ENCODE measurements at places on chromosomes 3 and 15.
A peak's percentile ranks its signal among the peaks of the same experiment; 100 is the strongest.

DNA sequence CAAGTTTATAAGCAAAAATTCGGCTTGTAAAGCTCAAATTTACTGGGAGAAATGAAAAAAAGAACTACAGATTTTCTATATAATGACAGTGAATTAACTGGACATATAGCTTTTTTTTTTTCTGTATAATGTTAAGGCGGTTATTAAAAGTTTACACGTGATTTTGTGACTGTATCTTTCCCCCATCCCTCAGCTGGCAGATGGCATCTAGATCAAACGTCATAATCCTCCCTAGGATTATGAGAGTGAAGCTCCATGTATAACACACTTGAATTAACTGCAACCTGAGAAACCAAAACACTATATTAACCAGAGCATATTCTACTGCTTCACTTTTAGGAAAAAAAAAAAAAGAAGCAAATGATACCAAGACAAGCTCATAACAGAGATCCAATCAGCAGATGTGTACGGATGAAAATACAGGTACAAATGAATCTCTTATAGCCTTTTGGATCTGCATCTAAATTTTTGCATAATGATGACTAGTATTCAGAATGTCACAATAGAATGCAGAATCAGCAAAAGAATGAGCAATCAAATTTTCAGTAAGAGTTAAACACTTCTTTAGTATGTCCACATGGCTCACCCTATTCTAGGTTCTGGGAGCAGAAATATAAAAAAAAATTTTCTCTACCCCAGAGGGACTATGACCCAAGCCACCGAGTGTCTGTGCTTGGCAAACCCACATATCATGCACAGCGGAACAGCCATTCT is 12.4 kb downstream of the MOBP start:
- DNase-seq: no peak

GRCh38 chr15:33113666-33114373 is 80.7 kb downstream of the FMN1 start:
- DNase-seq: no peak

DNA sequence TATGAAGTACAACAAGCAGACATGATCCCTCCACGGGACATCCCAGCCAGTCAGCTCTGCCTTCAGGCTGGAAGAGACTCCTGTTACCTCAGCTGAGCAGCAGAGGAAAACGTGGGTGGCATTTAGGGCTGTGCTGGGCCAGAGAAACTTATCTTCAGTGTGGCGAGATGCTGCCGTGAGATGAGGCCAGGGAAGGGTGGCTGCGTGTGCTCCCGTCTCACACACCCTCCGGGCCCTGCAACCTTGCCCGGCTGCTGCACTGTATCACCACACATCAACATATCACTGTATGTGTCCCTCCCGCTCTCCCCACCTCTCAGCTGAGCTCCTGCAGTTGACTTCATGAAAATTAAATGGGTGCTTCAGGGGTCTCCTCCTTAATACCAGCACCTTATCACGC is 23.4 kb downstream of the BMF start:
- no peak for DNase-seq

DNA sequence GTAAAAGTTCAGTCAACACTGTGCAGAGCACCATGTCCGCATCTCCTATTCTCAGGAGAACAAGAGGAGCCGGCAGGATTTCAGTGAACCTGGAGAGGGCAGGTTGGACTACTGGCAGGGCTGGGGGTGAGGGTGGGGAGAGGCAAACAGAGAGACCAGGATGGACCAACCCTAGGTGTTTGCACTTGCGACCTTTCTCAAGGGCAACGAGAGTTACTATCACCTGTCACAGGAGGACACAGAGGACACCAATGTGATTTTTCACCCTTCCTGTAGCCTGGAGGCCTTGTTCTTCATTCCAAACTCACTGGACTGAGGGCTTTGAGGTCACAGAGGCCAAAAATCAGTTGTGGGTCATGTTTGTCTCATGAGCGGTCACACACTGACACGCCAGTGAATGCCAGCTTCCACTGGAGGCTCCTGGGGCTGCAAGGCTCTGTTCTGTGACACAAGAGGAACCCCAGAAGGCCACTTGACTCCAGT is 89.5 kb downstream of the CPN2 start:
- DNase-seq: no peak

- DNase-seq: no peak
Measured at GRCh38 chr15:38781196-38781595, 216.6 kb upstream of the RASGRP1 start.

GRCh38 chr15:59437817-59438624 is at the start of gene FAM81A:
Gene FAM81A, plus strand, starts transcription at chr15:59438186. Its CDS starts 20,441 bp downstream, at chr15:59458627.
- DNase-seq: peak; percentile 12

DNA sequence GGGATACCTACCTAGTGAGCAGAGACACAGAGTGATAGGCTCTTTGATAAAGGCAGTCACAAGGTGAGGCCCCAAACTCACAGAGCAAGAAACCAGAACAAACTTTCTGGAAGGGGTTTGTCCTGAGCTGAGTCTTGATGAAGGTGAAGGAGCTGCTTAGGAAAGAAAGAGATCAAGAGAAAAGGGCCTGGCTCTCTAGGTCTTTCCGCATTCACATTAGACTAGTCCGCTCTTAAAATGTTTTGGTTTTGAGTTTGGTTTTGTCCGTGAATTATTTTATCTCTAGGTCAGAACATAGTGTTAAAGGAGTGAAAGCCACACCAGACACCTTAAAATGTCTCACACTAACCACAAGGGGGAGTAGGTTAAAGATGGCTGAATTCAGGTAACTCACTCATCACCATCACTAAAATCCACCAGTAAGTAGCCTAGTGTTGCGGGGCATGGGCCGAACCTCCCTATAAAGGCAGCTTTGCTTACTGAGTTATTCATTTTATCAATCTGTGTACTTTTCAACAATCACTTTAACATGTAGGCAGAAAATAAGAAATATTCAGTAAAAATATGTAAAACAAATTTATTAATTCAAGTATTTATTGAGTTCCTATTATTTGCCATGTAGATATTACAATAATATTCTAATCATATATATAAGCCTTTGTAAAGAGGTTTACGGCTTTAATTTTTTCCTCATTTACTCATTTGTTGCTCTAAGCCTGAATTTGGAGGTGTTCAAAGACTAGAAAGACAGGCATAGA is 121.5 kb upstream of the TSC22D2 start:
- no peak for DNase-seq

DNA sequence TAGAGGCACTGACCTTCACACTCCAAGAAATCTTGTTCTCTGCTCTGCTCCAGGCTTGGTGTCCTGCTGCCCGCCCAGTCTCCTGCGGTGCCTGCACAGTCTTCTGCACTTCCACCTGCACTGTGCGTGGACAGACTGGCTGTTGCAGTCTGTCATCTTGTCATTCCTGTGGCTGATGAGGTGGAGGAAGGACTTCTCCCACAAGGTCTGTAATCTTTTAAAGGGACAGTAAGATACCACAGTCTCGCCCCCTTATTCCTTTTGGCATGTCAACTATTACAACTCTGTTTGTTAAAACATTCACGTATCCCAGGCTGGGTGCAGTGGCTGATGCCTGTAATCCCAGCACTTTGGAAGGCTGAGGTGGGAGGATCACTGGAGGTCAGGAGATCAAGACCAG is 54.1 kb upstream of the IGF2BP2 start:
- DNase-seq: no peak

DNA sequence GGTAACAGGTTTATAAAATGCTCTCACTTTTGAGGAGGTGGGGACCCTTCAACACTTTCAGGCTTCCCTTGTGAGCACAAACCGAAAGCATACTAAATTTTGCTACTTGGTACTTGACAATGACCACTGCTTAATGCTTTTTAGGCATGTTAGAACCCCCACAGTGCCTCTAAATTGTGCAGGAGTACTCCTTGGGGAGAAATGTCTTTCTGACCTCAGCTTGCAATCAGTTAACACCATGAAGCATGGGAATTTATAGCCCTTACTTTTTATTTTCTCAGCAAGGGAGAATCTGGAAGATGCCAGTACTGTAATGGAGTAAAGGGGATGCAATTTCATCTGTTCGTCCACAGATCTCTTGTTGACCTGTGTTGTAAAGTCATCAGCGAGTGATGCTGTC is 308.9 kb upstream of the TBC1D5 start:
- no peak for DNase-seq

DNA sequence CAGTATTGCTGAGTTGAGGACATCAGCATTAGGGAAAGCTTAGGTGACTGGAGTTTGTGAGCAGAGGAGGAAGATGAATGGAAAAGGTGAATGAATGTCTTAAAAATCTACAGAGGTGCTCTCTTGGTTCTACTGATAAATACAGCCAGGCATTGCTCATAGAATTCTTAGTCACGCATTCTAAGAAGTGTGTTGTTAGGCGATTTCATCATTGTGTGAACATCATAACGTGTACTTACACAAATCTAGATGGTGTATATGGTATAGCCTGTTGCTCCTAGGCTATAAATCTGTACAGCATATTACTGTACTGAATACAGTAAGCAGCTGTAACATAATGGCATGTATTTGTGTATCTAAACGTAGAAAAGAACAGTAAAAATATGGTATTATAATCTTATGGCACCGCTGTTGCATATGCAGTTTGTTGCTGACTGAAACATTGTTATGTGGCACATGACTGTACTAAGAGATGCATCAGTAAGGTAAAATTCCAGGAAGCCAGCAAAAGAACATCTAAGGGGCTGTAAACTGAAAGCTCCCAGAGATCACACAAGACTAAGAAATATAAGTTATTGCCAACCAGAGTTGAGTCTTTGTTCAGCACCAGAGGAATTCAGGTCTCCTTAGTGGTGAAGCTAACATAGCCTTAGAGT is 42.9 kb upstream of the ASB14 start:
- DNase-seq: no peak

DNA sequence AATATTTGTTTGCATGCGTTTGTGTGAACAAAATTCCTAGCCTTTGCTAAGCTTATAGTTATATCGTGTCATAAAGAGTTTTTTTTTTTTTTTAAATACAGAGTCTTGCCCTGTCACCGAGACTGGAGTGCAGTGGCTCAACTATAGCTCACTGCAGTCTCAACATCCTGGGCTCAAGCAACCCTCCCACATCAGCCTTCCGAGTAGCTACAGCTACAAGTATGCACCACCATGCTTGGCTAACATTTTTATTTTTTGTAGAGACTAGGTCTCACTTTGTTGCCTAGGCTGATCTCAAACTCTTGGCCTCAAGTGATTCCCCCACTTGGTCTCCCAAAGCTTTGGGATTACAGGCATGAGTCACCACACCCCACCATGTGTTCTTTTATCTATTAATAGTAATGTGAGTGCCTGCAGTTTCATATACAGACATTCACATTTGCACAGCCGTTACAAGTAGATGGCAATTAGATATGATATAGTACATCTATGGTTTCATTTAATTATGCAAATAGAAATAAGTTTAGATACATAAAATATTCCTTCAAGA is 848.6 kb downstream of the PDCD6IP start:
- no peak for DNase-seq

DNA sequence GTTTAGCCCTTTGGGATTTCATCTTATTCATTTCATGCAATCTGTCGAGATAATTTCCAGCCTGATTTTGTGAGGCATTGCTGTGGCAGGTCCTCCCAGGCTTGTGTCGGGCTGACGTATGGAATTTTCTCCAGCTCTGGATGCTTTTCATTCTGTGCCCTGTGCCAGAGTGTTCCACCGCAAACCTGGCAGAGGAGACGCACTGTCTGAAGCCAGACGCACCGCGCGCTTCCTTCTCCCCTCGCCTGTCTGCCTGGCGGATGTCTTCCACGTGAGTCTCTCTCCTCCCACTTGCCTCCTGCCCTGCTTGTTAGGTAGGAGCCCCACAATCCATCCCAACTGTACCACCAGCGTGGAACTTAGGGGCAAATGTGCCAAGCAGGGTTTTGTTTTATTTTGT is 20.1 kb upstream of the GLCE start:
- DNase-seq: no peak

DNA sequence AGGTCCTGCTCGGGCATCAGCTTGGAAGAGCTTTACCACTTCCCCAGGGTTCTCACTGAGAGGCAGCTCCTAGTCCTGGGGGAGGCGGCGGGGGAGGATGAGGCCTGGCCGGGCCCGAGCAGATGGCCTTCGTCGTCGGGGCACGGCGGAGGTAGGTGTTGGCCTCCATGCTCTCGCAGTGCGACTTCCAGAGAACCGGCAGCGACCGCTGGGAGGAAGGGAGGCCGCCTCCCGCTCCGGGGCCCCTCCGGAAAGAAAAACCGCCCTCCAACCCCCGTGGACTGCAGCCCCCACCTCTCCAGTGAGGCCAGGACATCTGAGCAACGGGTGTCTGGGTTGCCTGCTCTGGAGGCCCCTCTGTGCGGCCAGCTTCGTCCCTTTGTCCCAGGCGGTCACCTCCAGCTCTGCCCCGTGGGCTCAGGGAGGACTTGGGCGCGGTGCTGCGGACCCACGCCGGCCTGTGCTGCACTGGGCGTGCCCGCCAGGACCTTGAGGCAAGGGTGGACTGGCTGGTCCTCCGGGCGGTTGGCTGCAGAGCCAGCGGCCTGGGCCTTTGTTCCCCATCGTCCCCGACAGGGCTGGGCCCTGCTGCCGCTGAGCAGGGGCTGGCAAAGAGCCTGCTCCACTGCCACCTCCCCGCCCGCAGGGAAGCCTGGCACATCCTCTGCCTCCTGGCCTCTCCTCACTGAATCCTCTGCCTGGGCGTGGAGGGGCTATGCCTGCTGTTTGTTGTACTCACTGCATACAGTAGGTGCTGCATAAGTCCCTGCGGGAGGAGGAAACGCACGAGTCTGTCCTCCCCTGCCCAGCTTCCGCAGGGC is 13.6 kb upstream of the GP9 start:
- no peak for DNase-seq

GRCh38 chr3:187165144-187165543 is 25.8 kb upstream of the RPL39L start:
- peak; percentile 32 for DNase-seq

- no peak for DNase-seq
Measured at GRCh38 chr3:57855943-57856342, 99.8 kb downstream of the SLMAP start.

GRCh38 chr3:73954506-73954905 is 329.8 kb upstream of the PDZRN3 start:
- DNase-seq: no peak

- DNase-seq: no peak
Measured at GRCh38 chr15:78390826-78391225, 47.2 kb upstream of the IREB2 start.

DNA sequence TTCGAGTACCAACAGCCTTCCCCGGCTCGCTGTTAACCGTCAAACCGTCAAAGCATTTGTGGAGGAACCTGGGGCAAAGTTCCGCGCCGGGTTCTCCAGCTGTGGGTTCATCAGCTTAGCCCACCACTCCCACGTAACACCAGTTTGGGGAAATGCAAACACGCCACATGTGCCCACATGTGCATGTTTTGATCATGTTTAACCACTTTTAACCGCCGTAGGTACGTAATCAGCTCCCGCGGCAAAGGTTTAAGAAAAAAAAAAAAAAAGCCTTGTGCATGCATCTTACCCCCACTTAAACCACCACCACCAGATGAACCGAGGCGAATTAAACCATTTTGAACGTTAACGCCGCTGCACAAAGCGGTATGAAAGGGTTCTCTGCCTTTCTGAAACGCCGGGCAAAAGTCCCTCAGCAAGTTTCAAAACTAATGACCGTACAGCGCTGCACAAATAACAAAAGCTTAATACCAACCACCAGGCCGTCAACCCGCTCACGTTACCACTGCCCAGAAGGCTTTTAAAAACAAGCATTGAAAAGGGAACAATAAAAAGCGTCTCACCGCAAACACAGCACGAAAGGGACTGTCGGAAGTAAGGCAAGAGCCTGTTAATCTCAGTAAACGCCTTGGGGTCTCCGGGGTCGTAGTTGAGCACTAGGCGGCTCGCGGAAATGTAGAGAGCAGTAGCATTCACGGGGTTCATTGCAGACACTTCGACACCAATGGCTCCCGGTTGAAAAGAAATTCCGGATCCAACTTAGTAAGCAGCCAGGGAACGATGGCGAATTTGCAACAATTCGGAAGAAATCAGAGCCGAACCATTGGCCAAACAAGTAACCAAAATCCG is 1.5 kb downstream of the MSL2 start:
- peak; percentile 71 for DNase-seq

All from CD8-positive, alpha-beta T cell (primary cell).